ENCODE measurements at places on chromosomes 6 and 20.

DNA sequence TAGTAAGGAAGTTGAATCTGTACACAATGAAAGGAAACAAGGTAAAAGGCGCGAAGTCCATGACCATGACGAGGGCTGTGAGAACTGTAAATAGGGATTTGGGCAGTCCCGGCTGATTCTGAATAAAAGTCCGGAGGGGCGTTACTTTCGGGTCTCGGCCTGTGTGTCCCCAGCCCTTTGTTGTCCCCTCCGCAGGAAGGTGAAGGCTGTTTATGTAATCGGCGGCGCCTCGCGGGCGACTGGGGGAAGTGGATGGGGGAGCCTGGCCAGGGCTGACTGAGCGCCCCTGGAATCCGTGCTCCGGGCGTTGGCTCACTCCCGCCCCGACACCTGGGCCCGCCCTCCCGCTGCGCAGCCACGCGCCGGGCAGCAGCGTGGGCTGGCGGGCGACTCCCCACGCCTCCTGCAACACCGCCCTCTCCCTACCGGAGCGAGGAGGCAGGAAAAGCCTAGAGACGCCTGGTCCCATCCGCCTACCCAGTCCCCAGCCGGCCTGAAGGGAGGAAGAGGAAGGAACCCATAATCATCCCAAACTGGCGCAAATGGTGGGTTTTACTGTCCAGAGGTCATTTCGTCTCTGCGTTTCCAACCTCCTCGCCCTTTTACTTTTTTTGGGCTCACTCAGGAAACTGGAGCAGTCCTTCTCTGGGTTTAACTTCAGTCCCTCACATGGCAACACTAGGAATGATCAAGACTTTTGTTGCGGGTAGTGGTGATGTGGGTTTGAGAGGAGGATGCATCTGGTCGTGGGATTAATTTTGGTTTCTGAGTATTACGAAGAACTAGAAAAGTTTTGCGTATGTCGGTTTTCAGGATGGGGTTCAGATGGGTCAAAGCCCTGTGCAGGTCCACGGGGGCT, 12.1 kb downstream of the TRIM31 start:
- no peak for DNase-seq

GRCh38 chr6:4856785-4857184, 80.6 kb downstream of the CDYL start:
- no peak for DNase-seq

DNA sequence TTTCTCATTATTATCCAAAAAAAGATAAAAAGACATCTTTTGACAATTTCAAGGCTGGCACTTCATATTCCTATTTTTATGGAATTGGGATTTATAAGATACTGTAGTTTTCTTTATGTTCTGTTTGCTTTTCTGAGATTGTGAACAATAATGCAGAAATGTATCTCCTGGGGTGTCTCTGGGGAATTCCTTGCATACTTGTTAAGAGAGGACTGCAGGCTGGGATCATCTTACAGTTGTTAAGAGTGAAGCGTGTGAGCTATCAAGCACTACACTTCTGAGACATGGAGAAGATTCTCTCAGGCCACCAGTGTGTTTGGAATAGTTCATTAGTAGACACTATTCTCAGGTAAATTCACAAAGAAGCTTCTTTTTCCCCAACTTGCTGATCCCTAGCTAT, 963.3 kb upstream of the GJE1 start:
- DNase-seq = no peak

DNA sequence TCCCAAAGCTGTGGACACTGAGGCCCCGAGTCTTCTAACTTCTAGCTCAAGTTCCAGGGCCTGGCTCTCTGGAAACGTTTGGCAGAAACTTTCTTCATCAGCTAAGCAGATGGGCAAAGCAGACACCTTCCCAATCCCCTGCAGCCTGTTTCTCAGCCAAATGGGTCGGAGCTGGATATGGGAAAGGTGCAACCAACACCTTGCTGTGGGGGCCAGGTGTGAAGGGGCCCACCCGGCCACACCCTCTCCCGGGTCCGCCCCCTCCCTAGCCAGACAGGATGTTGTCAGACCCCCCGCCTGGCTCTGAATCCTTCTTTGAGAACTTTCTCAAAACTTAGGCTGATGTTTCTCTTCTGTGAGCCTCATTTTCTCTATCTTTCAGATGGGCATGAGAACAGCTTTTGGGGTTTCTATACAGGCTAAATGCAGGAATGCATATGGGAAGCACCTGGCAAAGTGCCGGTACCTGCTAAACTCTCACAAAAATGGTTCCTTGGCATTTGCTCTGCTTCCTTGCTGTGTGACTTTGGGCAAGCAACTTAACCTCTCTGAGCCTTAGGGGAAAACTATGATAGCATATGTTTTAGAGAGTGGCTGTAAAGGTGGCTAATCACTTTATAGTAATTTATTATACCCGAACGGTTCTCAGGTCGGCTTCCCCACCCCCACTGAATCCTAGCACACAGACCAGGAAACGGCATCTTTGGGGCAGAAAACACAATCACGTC, 1.8 kb downstream of the SNAI1 start:
- no peak for DNase-seq

DNA sequence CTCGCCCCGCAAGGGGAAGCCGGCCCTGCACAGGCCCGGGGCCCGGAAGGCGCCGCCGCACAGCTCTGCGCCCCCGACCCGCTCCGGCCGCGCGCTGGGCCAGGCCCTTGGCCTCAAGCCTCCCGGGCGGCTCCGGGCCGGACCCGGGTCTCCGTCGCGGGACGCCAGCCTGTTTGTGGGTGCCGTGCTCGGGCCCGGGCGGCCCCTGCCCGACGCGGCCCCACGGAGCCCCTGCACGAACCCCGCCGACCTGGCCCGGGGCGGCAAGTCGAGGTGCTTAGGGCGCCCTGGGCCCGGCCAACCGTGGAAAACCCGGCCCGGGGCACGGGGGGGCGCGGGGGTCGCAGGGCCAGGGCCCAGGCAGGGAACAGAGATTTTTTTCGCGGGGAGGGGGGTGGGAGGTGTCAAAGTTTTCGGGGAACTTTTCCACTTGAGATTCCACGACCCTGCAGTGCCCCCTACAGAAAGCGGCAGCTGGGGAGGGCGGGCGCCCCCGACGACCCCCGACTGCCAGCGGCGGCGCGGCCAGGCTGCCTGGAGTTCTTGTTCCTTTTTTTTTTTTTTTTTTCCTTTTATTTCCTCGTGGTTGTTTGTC, 805 bp upstream of the STX16 start:
- no peak for DNase-seq

DNA sequence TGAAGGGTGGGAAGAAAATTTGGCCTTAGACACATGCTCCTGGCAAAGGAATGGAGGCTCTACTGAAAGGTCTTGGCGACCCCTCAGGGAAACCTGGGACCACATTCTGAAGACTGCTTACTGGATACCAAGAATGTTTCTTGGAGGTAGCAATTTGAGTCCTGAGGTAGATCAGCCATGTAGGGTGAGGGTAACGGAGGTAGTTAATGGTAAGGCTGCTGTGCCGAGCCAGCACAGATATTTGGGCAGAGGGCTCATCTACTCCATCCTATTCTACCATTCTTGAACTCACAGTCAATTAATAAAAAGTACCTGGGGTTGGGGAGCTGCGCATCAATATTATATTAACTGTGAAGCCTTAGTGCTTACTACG, 401 bp upstream of the PHF3 start:
- DNase-seq = no peak

DNA sequence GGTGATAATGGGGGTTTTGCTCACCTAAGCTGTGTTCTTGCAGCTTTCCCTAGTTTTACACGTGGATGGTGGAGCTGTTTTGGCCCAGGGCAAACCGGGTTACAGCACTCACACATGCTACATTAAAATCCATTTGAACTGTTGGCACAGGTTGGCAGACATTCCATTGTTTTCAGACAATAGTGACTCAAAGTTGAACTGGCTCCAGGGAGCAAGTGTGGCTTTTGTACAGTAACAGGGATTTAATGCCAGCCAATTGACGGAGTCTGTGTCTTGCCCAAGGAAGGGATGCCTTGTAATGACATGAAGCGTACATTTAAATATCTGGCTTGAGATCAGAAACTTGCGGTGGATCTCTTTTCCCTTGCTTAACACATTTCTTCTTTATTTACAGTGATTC, 183.1 kb downstream of the DTNBP1 start:
- DNase-seq = no peak

DNA sequence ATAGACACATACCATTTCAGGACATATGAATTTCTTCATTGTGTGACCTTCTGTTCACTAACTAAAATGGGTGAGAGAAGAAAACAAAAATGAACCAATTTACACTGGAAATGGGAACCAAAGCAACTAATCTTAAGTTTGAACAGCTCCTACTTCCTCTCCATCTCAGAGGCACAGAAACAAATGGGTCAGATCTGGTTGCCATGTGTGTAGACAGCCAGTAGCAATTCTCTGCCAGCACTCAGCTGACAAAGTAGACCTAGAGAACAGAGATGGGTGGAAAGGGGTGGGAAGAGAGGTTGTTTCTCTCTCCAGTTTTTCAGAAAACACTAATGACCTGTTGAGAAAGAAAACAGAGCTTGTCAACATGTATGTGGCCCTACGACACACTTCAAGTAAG, 14.3 kb upstream of the POPDC3 start:
- DNase-seq = no peak
